Renal pelvis (tissue), 12 donors: ENCODE measurements at places on chromosomes 7 and 10.

- no peak for DNase-seq
Observed at GRCh38 chr7:130069179-130069977, 956 bp upstream of the KLHDC10 start.

GRCh38 chr7:144408121-144408520 lies 4.6 kb upstream of the NOBOX start:
- no peak for DNase-seq

GRCh38 chr10:48199580-48200377 lies 74.7 kb downstream of the FRMPD2 start:
- DNase-seq, result no peak

- DNase-seq, result no peak
Observed at GRCh38 chr10:4196771-4197390, 411.9 kb upstream of the KLF6 start.

GRCh38 chr7:79341902-79342301 lies 111.6 kb downstream of the MAGI2 start:
- no peak for DNase-seq

GRCh38 chr7:69277366-69277765 lies 320.9 kb upstream of the AUTS2 start:
- no peak for DNase-seq

DNA sequence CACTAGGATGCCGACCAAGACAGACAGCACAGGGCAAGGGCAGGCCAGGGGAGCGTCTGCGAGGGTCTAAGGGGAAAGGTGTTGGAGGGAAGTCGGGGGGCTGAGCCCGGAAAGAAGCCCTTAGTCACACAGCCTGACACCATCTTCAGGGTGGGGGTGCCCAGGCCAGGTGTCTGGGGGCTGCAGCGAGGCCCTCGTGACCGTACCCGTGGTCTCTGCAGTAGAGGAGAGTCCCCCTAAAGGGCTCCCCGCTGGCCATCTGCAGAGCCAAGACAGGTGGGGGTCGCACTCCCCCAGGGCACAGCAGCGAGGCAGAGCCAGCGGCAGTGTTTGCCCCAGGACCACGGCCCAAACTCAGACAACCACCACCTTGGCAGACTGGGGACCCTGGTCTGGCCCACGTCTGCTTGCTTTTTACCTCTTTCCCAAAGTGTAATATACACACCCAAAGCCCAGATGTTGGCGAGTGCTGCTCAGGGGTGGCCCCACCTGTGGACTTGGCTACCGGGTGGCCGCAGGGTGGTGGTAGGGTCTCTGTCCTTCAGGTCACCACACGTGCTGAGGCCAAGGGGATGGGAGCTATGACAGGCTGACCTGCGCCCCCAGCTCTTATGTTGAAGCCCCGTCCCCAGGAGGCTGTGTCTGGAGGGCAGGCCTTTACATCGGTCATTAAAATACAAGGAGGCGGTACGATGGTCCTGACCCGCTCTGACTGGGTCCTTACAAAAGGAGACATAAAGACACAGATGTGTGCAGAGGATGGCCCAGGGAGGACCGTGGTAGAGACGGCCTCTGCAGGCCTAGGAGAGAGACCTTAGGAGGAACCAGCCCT lies 107.4 kb downstream of the DNAJB6 start:
- DNase-seq, result no peak

DNA sequence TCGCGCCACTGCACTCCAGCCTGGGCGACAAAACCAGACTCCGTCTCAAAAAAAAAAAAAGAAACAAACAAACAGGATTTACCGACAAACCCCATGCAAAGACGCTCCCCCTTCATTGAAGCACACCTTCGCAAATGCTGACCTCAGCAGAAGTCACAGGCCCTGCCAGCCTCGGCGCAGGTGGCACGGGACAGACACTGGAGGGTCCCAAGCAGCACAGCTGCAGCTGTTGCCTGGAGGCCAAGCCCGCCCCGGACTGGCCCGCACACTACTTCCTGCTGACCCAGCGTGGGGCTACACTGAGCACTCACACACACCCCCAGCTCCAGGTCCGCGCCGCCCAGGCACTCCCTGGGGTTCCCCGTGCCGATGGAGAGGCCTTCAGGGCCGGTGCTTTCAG lies 31.2 kb downstream of the SNX8 start:
- DNase-seq, result no peak

DNA sequence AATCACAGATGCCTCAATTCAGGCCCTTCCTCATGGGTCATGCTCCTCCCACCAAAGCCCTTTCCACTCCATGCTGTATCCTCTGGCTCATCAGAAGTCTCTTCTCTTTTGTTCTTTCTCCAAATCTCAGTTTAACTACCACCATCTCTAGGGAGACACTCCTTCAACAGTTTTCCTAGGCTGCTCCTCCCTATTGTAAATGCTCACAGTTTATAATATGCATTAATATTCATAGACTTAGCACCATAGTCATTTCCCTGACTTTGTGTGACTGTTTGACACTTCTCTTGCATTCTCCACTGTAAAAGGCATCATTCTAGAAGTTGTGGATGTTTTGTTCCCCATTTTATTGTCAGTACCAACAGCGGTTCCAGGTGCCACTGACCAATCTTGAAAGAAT lies 226.5 kb upstream of the PRSS1 start:
- no peak for DNase-seq

- no peak for DNase-seq
Observed at GRCh38 chr7:146175716-146176115, 59.1 kb downstream of the CNTNAP2 start.

- no peak for DNase-seq
Observed at GRCh38 chr7:18958627-18959026, 158.8 kb downstream of the TWIST1 start.

GRCh38 chr7:33880787-33881186 lies 24.6 kb upstream of the BMPER start:
- DNase-seq, result no peak

- DNase-seq, result no peak
Observed at GRCh38 chr7:158345731-158346130, 241.9 kb downstream of the PTPRN2 start.

DNA sequence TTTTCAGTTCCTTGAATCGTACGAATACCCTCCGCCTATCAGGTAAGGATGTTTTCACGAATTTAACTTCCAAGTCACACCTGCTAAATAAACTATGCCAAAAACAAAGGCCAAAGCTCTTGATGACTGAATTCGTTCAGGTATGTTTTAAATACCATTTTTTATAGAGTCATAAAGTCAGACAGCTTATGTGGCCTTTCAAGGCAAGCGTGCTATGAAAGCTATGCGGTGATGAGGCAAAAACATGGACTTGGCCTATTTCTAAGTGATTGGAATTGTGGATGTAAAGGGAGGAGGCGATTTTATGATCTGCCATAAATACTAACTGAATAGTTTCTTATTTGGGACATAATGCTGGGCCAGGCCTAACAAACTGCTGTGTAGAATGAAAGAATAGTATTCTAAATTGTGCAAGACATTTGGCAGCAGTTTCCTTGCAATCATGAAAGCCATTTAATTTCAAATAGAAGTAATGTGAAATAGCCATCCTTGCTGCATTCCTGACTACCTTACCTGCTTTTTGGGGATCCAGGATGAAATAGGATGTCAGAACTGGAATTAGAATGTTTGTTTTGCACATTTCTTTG lies 14.0 kb downstream of the SLC39A12 start:
- DNase-seq, result no peak

GRCh38 chr7:55065511-55066229 lies 46.9 kb downstream of the EGFR start:
- DNase-seq, result peak; percentile 61

GRCh38 chr10:125034675-125035074 lies 92.8 kb downstream of the ZRANB1 start:
- DNase-seq, result no peak

DNA sequence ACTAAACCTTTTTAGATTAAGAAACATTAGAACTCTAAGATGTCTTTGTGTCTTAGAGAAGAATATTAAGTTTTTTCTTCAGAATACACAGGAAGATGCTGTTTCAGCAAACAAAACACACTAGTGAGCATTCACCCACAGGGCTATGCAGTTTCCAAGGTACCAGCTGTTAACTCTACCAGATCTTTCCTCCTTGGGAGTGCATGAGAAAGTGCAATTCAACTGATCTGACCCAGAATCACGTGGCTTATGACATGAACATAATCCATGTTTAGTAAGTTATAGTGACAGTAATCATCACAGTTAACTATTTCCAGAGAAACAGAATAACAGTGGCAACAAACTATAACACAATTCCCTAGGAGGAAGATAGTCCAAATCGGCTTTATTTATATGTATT lies 270.7 kb downstream of the CACNA2D1 start:
- DNase-seq, result no peak

GRCh38 chr7:332646-333392 lies 42.8 kb downstream of the FOXL3 start:
- peak; percentile 68 for DNase-seq

DNA sequence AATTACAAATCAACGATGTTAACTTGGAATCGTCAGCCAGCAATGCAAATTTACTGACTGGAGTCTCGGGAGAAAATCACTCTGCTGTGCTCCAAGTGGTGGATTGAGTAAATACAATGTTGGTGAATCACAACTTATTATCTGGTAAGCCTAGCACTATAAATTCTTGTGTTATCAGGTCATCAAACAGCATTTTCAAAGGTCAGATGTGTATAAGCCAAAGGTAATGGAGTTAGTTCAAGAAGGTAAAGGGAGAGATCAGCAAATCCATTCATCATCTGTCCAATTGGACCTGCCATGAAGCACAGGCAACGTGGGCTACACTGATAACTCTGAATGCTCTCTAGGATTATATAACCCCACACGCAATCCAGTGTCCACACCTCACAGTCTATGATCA lies 13.9 kb downstream of the CUBN start:
- no peak for DNase-seq

- DNase-seq, result no peak
Observed at GRCh38 chr10:124238367-124238766, 145.0 kb upstream of the CHST15 start.

GRCh38 chr10:110873951-110874350 lies 2.2 kb downstream of the PDCD4 start:
- no peak for DNase-seq

GRCh38 chr10:124728071-124728829 lies 15.9 kb downstream of the FAM53B start:
- no peak for DNase-seq
